A673 (cell line): ENCODE measurements at places on chromosomes 4 and X. TPM values are rescaled to one million over a fixed set of nuclear protein-coding genes. Genes with fewer than 3 reads are reported as not detected.

The ERVMER34-1 gene
- total RNA-seq, result 0.32 and 0.39 TPM in 2 replicates

The NUDT6 gene
- total RNA-seq, result 6.1 and 7.3 TPM in 2 replicates

The SYP gene
- 14.6 and 16.3 TPM in 2 replicates for total RNA-seq

The PWWP3B gene
- total RNA-seq, result not detected in 2 replicates

The FAM149A gene
- total RNA-seq, result 0.90 and 2.4 TPM in 2 replicates

The MAGEA9B gene
- not detected in 2 replicates for total RNA-seq

The KLHL13 gene
- 44.7 and 46.3 TPM in 2 replicates for total RNA-seq

The ZNF157 gene
- total RNA-seq, result not detected in 2 replicates

The SLC26A1 gene
- total RNA-seq, result 0.22 and 0.30 TPM in 2 replicates

The PABPC5 gene
- total RNA-seq, result not detected in 2 replicates

- no peaks in the 10 kb centered on the region for H3K4me1 ChIP-seq
- H3K4me3 ChIP-seq, result no peak overlapping the region
- H3K27me3 ChIP-seq, result no peaks in the 10 kb centered on the region
Observed at GRCh38 chr4:171601091-171601490, 212.1 kb upstream of the GALNTL6 start.

DNA sequence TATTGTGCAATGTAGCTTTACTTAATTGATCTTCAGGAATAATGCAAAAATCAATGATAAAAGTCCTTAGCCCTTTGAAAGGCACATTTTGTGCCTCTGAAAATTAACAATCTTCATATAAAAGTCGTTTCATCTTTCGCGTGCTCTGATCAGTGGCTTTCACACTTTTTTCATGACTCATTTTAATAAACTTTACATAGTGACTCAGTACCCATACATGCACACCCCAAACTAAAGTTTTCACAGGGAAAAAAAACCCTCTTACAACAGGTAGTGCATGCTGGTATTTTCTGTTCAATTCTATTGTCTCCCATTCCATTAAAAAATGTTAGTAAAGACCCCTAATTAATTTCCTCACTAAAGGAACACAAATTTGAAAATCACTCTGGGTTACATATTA lies 21.5 kb downstream of the RWDD4 start:
- H3K27me3 ChIP-seq, result no peaks in the 10 kb centered on the region
- no peak overlapping the region for H3K27ac ChIP-seq
- no peak for DNase-seq
- peaks cover under 1% of the 10 kb centered on the region for H3K36me3 ChIP-seq

- no peaks in the 10 kb centered on the region for H3K36me3 ChIP-seq
- no peak overlapping the region for H3K4me3 ChIP-seq
- no peaks in the 10 kb centered on the region for H3K27me3 ChIP-seq
- no peak for DNase-seq
- H3K4me1 ChIP-seq, result no peaks in the 10 kb centered on the region
Observed at GRCh38 chr4:74202062-74202586, 44.2 kb downstream of the MTHFD2L start.

- no peak overlapping the region for H3K4me3 ChIP-seq
- H3K4me1 ChIP-seq, result no peaks in the 10 kb centered on the region
- no peaks in the 10 kb centered on the region for H3K36me3 ChIP-seq
- H3K27me3 ChIP-seq, result no peaks in the 10 kb centered on the region
- no peak overlapping the region for H3K27ac ChIP-seq
- no peak for DNase-seq
Observed at GRCh38 chr4:150411520-150411919, 170.4 kb upstream of the MAB21L2 start.

DNA sequence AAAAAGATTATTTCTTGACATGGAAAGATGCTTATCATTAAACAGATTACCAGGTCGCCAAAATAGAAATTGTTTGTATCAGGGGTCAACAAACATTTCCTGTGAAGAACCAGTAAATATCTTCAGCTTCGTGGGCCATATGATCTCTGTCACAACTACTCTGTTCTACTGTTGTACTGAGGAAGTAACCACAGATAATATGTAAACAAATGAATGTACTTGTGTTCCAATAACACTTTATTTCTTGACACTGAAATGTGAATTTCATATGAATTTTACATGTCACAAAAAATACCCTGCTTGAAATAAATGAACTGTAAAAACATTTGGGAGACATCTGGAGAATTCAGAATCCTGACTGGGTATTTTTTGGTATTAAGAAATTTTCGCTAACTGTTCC lies 4.7 kb upstream of the FHL1 start:
- peaks cover 6% of the 10 kb centered on the region for H3K4me1 ChIP-seq
- no peak for DNase-seq
- H3K27me3 ChIP-seq, result no peaks in the 10 kb centered on the region
- no peak overlapping the region for H3K27ac ChIP-seq

DNA sequence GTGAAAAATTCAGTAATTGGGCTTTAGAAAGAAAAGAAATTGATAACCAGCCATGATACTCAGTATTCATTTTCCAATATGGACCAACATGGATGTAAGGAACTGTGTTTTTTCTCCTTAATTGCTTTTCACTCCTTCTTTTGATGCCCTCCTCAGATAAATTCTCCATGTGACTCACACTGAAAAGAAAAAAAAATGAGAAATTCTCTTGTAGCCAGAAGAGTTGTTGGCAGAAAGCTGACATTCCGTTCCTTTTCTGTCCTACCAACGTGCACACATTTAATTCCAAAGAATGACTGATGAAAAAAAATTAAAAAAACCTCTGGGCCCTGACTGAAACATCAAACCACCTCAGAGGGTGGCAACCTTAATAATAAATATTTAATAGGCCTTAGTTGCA lies 153.1 kb downstream of the AMELX start:
- no peak for DNase-seq
- no peaks in the 10 kb centered on the region for H3K36me3 ChIP-seq
- no peaks in the 10 kb centered on the region for H3K27me3 ChIP-seq
- H3K4me3 ChIP-seq, result no peak overlapping the region
- no peaks in the 10 kb centered on the region for H3K4me1 ChIP-seq

DNA sequence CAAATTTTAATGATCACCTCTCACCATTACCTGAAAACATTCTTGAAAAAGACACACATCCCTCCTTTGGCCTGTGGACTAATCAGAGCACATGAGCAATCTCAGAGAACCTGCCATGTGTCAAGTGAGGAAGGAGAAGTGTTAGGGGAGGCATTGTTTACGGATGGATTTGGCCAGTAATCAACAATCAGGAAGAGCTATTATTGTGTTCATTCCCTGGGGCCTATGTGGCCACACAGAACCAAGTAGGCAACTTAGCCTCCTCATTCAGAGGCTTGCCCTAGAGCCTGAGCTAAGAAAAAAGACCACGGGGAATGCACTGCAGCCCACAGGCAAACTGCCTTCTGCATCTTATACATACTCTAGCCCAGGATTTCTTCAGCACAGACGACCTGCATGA lies 40.6 kb upstream of the DOCK11 start:
- no peak for DNase-seq
- no peaks in the 10 kb centered on the region for H3K4me1 ChIP-seq
- no peaks in the 10 kb centered on the region for H3K27me3 ChIP-seq
- H3K36me3 ChIP-seq, result no peaks in the 10 kb centered on the region
- H3K27ac ChIP-seq, result no peak overlapping the region

GRCh38 chrX:133921764-133922389 lies 63.5 kb downstream of the GPC3 start:
- H3K36me3 ChIP-seq, result no peaks in the 10 kb centered on the region
- no peak overlapping the region for H3K4me3 ChIP-seq
- no peak overlapping the region for H3K27ac ChIP-seq
- H3K4me1 ChIP-seq, result no peaks in the 10 kb centered on the region
- peak; percentile 22 for DNase-seq

DNA sequence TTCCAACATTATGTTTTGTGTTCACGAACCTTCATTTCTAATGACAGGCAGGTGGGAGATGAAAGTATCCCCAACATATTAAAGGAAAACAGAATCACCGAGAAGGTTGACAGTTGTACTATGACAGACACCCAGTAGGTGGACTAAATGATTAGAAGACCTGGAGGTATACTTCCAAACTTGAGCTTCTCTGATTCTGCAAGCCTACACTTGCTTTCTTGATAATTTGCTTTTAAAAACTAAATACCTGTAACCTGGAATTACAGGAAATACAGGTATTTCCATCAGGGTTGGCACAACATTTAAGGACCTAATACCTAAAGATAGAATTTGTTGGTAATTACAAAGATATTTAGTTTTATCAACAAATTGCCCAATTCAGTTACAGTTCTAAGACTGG lies 43.4 kb downstream of the C4orf51 start:
- H3K27me3 ChIP-seq, result no peaks in the 10 kb centered on the region
- DNase-seq, result no peak
- no peak overlapping the region for H3K27ac ChIP-seq
- no peaks in the 10 kb centered on the region for H3K36me3 ChIP-seq
- no peak overlapping the region for H3K4me3 ChIP-seq

- no peak overlapping the region for H3K27ac ChIP-seq
- H3K4me3 ChIP-seq, result no peak overlapping the region
- H3K36me3 ChIP-seq, result no peaks in the 10 kb centered on the region
- H3K27me3 ChIP-seq, result no peaks in the 10 kb centered on the region
Observed at GRCh38 chr4:168540086-168540485, 43.2 kb downstream of the PALLD start.

- H3K27ac ChIP-seq, result no peak overlapping the region
- H3K4me1 ChIP-seq, result no peaks in the 10 kb centered on the region
- DNase-seq, result no peak
- H3K4me3 ChIP-seq, result no peak overlapping the region
- H3K27me3 ChIP-seq, result no peaks in the 10 kb centered on the region
Observed at GRCh38 chrX:66632981-66633380, 5.9 kb downstream of the EDA2R start.

DNA sequence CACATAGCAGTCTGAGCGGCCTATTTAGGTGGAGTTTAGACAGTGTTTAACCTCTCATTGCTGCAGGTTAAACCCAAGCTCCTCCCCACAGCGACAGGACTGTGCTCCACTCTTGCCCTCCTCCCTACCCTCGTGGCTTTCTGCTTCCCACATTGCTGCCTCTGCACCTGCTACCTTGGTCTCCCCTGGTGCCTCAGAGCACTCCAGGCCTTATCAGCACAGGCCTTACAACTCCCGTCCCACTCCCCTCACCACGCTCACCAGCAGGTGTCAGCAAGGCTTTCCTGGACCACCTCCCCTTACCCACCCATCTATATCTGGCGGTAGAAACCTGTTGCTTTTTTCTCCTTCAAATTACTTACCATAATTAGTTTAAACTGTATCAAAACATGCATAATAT lies 18.6 kb downstream of the HELT start:
- no peaks in the 10 kb centered on the region for H3K27me3 ChIP-seq
- H3K4me1 ChIP-seq, result peaks cover 10% of the 10 kb centered on the region
- H3K4me3 ChIP-seq, result no peak overlapping the region
- H3K27ac ChIP-seq, result no peak overlapping the region
- H3K36me3 ChIP-seq, result no peaks in the 10 kb centered on the region

- no peak overlapping the region for H3K4me3 ChIP-seq
- no peaks in the 10 kb centered on the region for H3K27me3 ChIP-seq
- peaks cover 4% of the 10 kb centered on the region for H3K4me1 ChIP-seq
- H3K27ac ChIP-seq, result no peak overlapping the region
- no peaks in the 10 kb centered on the region for H3K36me3 ChIP-seq
- DNase-seq, result no peak
Observed at GRCh38 chrX:34528081-34528480, 129.0 kb downstream of the TMEM47 start.

DNA sequence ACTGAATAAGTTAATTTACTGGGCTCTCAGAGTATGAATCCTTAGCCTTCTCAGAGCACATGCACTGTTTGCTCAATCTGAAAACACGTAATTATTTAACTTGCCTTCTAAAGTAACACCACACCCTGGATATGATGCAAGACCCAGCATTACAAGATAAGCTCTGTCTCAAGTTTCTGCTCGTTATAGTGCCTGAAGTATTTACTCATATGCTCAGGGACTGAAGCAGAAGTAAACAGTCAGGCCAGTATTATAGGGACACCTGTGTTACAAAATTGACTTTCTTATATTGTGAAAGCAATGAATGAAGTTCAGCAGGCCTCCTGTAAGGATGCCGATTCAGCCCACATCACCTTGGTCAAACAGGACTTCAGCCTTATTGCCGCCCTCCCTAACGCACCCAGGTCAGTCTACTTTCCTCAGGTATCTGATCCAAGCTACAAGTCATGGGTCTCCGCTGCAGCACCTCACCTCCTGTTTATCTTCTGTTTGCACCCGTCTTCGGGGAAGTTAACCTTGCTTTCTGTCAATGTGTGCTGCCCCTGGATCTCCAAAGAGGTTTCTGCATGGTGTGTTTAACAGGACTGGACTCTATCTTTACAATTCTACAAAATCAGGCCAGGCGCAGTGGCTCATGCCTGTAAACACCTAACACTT lies 42.8 kb upstream of the KLF3 start:
- peak; percentile 43 for DNase-seq
- no peaks in the 10 kb centered on the region for H3K36me3 ChIP-seq
- H3K27me3 ChIP-seq, result no peaks in the 10 kb centered on the region
- peaks cover 15% of the 10 kb centered on the region for H3K4me1 ChIP-seq
- no peak overlapping the region for H3K4me3 ChIP-seq

DNA sequence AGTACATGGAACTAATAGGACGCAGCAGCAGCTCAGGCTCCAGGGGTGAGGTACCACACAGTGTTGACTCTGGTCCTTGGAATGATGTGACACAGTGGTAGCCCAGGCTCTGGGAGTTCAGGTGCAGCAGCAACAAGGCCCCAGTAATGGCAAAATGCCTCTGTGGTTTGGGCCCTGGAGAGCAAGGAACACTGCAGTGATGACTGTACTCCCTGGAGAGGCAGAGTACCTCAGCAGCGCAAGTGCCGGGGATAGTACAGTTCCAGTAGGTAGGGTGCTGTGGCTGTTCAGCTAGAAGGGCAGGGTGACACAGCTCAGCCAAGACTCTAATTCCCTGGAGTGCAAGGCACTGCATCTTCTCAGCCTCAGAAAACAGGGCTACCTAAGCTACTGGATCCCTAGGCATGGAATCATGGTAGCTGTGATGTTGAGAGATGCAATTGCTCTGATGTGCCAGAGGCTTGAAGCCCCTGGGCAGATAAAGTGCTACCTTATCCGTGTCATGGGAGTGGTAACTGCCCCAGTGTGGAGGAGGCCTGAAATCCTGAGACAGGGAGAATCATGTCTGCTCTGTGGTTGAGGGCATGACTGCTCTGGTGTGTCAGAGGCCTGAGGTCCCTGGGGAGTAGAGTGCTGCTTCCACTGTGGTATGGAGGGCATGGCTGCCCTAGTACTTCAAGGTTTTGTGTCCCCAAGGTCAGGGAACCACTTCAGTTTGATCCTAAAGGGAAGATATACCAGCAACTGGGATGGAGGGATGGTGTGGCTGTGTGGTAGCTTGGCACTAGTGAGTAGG lies 55.2 kb downstream of the AREG start:
- H3K4me3 ChIP-seq, result no peak overlapping the region
- H3K27ac ChIP-seq, result no peak overlapping the region
- H3K27me3 ChIP-seq, result no peaks in the 10 kb centered on the region
- no peaks in the 10 kb centered on the region for H3K36me3 ChIP-seq
